ENCODE measurements at places on chromosomes 12 and 14.

- H3K4me1 ChIP-seq: no peaks in the 10 kb centered on the region
- H3K36me3 ChIP-seq: no peaks in the 10 kb centered on the region
- no peak overlapping the region for H3K27ac ChIP-seq
- no peaks in the 10 kb centered on the region for H3K27me3 ChIP-seq
- DNase-seq: no peak
Observed at GRCh38 chr14:51726166-51726899, 74.6 kb downstream of the FRMD6 start.

- H3K27me3 ChIP-seq: no peaks in the 10 kb centered on the region
- H3K36me3 ChIP-seq: no peaks in the 10 kb centered on the region
- no peak overlapping the region for H3K27ac ChIP-seq
- no peak overlapping the region for H3K4me3 ChIP-seq
- no peaks in the 10 kb centered on the region for H3K4me1 ChIP-seq
Observed at GRCh38 chr12:113664224-113664681, 192.6 kb upstream of the LHX5 start.

- no peaks in the 10 kb centered on the region for H3K36me3 ChIP-seq
- no peaks in the 10 kb centered on the region for H3K4me1 ChIP-seq
- DNase-seq: no peak
- H3K4me3 ChIP-seq: no peak overlapping the region
- no peaks in the 10 kb centered on the region for H3K27me3 ChIP-seq
Observed at GRCh38 chr14:34930591-34931091, 52.2 kb upstream of the SRP54 start.

DNA sequence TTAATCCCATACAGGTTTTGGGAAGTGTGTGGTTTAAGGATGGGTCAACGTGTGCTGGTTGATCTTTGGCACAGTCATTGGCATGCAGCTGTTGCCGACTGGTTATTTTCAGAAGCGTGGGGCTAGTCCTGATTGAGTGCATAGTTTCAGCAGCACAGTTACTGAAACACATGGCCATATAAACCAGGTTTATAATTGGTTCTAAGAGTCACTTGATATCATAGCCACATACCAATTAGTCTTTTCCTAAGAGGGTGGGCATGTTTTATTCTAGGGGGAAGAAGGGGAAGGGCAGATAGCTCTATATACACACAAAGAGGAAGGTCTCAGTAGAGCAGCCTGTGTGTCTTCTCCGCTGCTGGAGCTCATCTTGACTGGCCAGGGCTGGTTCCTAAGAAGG is 11.0 kb upstream of the RPS6KL1 start:
- H3K27me3 ChIP-seq: no peaks in the 10 kb centered on the region
- H3K4me3 ChIP-seq: no peak overlapping the region
- peak overlapping the region; percentile 64 for H3K27ac ChIP-seq
- H3K36me3 ChIP-seq: no peaks in the 10 kb centered on the region

- no peak for DNase-seq
- H3K36me3 ChIP-seq: peaks cover 2% of the 10 kb centered on the region
- no peak overlapping the region for H3K27ac ChIP-seq
- H3K4me3 ChIP-seq: no peak overlapping the region
- H3K27me3 ChIP-seq: no peaks in the 10 kb centered on the region
Observed at GRCh38 chr12:110444455-110444854, 5.7 kb downstream of the ARPC3 start.
